ENCODE measurements at places on chromosomes 1 and 21.

GRCh38 chr1:89198081-89198480 lies 661 bp downstream of the GBP4 start:
- no peak for DNase-seq

DNA sequence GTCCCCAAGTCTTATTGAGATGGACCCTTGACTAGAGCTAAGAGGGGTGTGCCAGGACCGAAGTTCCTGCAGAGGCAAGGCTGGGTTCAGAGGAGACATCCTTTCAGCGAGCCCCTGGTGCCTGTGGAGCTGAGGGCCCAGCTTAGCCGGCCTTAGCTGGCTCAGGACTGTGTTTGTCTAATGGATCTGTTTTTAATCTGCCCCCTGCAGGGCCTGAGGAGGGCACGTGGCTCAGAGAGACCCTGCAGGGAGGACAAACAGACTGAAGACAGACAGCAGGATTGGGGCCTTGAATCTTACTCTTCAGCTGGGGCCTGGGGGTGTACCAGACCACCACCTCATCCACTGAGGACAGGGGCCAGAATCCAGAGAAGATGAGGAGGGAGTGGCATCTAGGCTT lies 1.6 kb downstream of the CRABP2 start:
- DNase-seq, result no peak

- DNase-seq, result no peak
These were observed 1.2 kb downstream of the XKR8 start for GRCh38 chr1:27960762-27961645.

DNA sequence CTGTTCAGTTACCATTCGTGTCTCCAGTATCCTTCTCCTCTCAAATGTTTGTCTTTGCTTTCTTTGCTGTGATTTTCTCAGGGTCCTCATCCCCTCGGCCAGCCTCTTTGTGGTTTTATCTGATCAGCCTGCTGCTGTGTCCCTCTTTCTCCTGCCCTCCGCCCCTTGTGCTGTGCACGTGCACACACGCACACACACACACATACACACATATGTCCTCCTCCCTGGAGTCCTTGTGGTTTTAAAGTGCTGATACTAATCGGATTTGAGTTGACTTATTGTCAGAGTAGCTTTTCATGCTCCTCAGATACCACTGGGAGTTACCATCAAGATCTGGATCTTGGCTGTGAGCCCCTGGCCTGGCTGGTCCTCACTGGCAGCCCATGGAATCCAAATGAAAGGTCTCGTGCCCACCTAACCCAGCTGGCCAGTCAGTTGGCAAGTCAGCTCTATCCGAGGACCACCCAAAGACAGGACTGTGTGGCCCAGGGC lies 34.1 kb downstream of the QSOX1 start:
- no peak for DNase-seq

GRCh38 chr1:206551986-206552326 lies 44.6 kb downstream of the RASSF5 start:
- peak; percentile 83 for DNase-seq

DNA sequence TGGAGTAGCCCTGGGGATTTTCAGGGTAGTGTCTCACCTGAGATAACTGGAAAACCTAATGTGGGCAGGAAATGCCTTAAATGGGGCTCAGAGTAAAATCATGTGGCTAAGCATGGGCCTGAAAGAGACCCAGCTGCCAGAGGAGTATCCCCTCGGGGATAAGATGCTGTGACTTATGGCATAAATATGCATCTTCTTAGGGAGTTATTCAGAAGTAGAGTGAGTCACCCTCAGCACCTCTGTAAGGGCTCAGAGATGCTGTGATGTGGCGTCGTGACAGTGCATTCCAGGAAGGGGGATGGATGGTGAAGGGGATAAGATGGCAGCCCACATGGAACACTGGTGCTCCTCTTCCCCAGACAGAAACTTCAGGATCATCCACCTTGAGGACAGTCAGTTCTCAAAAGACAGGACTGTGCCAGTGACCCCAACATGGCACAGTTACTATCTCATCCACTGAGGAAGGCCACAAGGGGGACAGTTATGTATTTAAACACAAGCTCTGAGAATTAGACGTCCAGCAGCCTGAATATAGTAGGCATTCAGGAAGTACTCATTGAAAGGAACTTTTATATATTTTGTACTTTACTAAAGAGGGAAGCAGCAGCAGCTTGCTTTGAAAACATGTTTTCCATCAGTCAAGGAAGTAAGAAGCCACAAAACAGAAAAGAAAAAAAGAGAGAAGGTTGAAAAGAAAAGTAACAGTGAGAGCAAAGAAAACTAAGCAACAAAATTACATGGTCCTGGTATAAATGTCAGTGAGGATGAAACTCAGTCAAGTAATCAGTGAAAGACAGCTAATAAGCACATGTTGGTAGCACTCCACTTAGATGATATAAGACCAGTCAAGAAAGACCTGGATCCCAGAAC lies 8.3 kb downstream of the IL24 start:
- DNase-seq, result peak; percentile 63

DNA sequence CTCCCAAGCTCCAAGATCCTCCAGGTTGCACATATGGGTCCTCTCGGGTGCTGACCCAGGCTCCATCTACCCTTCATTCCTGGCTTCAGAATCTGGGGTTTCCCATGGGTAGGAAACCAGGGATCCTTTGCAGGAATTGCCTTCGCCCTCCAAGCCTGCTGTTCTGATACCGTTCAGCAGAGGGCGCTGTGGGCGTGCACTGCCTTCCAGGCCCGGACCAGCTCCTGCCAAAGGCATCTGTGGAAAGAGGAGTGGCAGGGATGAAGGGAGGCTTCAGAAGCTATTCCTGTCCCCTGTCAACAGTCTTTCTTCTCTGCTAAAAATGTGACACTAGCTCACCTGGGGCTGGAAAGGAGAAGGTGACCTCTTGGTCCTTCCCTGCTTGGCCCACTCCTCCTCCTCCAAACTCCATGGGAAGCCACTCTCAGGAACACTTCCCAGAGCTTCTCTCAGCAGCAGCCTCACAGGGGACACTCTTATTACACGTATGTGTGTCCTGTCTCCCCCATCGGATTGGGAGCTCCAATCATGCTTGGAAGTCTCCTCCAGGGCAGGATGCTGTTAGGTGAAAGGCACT lies 71.2 kb downstream of the VWA5B1 start:
- peak; percentile 22 for DNase-seq

GRCh38 chr1:61081686-61082310 lies 563 bp upstream of the NFIA start:
- peak; percentile 63 for DNase-seq

DNA sequence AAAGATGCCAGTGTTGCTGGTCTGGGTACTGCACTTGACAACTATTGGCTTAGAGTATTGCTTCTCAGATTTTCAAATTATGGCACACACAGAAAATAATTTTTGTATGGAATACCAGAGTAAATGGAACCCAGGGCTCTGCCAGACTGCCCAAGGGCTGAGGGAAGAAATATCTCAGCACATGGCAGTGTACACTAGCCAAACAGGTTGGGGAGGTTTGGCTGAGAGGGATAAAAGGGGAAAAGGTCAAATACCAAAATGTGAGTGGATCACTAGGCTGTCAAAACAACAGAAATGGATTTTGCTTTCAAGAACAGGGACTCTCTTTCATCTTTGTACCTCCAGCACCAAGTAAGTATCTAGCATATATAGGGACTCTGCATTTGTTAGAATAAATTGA lies 3.0 kb upstream of the RGS8 start:
- DNase-seq, result no peak

GRCh38 chr21:31855180-31855579 lies 17.6 kb upstream of the HUNK start:
- DNase-seq, result no peak
